Breast epithelium (tissue), 4 donors: ENCODE measurements at places on chromosomes 5 and 9.

- DNase-seq, result no peak
Measured at GRCh38 chr9:88179062-88179521, 40.8 kb upstream of the SPATA31C2 start.

GRCh38 chr9:13479096-13479495 is 199.6 kb upstream of the MPDZ start:
- DNase-seq, result no peak

GRCh38 chr5:156920042-156920860 is 42.8 kb downstream of the TIMD4 start:
- no peak for DNase-seq

DNA sequence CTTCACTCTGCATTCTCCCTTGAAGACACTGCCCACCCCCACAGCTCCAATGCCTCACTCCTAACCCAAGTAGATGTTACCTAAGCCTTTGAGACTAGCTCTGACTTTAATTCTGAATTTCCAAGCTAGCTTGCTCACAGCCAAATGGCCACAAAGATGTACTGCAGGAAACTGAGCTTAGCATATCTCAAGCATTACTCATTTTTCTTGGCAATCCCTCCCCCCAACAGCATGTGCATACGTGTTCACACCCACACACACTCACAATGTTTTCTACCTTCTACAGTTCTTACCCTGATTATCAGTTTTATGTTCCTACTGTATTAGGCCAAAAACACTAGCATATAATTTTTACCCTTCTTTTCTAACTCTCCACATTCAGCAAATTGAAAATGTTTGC is 13.7 kb upstream of the GRIA1 start:
- DNase-seq, result no peak

GRCh38 chr9:73423891-73424290 is 272.2 kb downstream of the ANXA1 start:
- DNase-seq, result no peak

- no peak for DNase-seq
Measured at GRCh38 chr9:110334871-110335270, 2.8 kb downstream of the TXNDC8 start.

- DNase-seq, result no peak
Measured at GRCh38 chr5:159319363-159319762, 10.9 kb downstream of the IL12B start.

- no peak for DNase-seq
Measured at GRCh38 chr9:85243977-85244376, 497.8 kb downstream of the AGTPBP1 start.

- DNase-seq, result no peak
Measured at GRCh38 chr9:91415290-91415689, 8.3 kb downstream of the NFIL3 start.

GRCh38 chr5:37966291-37966690 is 126.5 kb upstream of the GDNF start:
- DNase-seq, result no peak

GRCh38 chr5:54390015-54390414 is 65.5 kb upstream of the HSPB3 start:
- DNase-seq, result no peak

DNA sequence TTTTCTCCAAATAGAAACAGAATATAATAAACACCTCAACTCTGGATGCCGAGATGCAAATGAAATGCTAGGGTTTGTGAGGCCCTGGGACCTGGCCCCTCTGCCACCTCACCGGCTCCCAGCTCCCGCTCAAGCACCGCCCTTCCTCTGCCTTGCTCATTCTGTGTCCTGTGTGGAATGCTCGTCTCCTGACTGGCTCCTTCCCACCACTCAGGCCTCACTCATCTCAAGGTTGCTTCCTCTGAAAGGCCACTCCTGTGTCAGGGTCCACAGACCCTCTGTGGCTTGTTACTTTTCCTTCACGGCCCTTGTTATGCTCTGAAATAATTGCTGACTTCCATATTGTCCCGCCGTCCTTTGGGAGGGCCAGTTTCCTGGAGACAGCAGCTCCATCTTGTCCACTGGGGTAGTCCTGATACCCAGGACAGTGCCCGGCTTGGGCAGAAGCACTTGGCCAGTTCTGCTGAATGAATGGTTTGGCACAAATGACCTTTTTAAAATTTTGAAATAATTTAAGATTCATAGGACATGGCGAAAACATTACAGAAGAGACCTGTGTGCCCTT is 15.4 kb downstream of the RNF44 start:
- DNase-seq, result no peak

GRCh38 chr5:1919209-1919566 is 36.5 kb upstream of the IRX4 start:
- DNase-seq, result no peak

DNA sequence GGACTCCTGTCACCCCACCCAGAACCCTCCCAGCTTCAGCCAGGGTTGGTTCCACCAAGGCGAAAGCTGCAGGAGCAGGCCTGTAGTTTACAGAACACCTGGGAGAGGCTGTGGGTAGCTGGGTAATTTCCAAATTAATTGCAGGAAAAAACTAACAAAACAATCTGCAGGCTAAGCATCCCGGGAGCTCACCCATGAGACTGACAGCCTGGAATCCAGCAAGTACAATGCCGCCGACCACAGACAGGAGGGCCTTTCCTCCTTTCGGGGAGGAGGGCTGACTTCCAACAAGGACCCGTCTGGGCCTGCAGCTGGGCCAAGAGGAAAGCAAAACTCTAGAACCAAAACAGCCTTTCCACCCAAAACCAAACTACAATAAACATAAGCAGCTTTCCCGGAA is 10.3 kb downstream of the FOXE1 start:
- no peak for DNase-seq

- DNase-seq, result no peak
Measured at GRCh38 chr5:77418601-77419581, 73.2 kb downstream of the WDR41 start.

- DNase-seq, result no peak
Measured at GRCh38 chr9:133852431-133852830, 114.3 kb upstream of the SARDH start.

DNA sequence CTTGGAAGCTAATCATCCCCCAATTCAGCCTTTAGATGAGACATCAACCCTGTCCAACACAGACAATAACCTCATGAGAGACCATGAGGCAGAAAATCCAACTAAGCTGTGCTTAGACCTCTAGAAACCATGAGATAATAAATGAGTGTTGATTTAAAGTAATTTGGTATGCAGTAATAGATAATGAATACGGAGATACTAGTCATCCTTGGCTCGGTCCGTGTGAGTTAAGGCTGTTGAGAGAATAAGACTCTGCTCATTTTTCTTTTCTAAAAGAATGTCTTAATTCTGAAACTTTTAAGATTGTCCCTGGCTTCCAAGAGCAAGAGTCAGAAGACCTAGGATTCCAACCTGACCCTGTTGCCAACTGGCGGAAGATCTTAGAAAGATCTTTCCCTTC is 6.1 kb downstream of the TNC start:
- DNase-seq, result no peak

DNA sequence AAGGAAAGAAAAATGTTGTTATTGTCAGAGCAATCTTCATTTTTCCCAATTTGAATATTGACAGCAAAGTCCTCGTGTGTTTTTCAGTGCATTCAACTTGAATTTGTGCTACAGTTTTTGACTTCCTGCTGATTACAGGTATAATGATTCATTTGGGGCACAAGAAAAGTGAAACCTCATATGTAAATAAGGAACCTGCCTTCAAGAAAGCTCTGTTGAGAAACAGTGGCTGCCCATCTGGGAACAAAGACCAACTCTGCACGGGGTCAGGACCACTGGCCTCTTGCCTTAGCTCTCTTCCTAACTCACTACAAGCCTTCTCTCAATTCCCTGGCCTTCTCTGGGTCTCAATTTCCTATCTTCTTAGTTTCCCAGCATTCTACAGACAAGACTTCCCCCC is 21.0 kb downstream of the TIMD4 start:
- no peak for DNase-seq

- DNase-seq, result no peak
Measured at GRCh38 chr9:133059623-133060022, 2.2 kb upstream of the CEL start.

- no peak for DNase-seq
Measured at GRCh38 chr9:16236882-16237281, 633.6 kb downstream of the BNC2 start.

- DNase-seq, result no peak
Measured at GRCh38 chr5:10655972-10656830, 92.3 kb downstream of the ANKRD33B start.

GRCh38 chr9:115799734-115800133 is 353.9 kb upstream of the PAPPA start:
- no peak for DNase-seq

DNA sequence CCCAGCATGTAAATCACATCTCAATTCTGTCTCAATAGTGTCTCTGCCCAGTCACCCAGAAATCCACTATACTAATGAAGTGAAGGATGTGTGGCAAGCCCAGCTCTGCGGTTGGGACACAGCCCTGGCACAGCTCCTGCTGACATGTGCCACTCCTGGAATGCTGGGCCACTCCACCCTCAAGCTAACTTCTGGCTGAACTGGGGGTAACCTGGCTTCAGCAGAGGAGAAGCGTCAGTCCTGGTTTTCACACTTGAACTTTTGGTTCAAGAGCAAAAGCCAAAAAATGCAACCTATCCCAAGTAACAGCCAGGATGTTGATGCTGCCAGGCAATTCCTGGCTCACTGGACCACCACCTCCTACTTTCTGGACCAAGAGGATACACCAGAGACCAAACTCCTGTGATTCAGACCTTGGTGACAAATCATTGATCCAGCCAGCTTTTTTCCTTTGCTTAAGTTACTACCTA is 86.4 kb downstream of the ARRDC3 start:
- no peak for DNase-seq
